ENCODE measurements at places on chromosomes 5 and 9.

- no peaks in the 10 kb centered on the region for H3K4me1 ChIP-seq
- DNase-seq: no peak
- H3K36me3 ChIP-seq: peaks cover 21% of the 10 kb centered on the region
- H3K27ac ChIP-seq: no peak overlapping the region
- H3K27me3 ChIP-seq: no peaks in the 10 kb centered on the region
- no peak overlapping the region for H3K4me3 ChIP-seq
These were observed 102.0 kb downstream of the AGTPBP1 start for GRCh38 chr9:85639675-85640186.

DNA sequence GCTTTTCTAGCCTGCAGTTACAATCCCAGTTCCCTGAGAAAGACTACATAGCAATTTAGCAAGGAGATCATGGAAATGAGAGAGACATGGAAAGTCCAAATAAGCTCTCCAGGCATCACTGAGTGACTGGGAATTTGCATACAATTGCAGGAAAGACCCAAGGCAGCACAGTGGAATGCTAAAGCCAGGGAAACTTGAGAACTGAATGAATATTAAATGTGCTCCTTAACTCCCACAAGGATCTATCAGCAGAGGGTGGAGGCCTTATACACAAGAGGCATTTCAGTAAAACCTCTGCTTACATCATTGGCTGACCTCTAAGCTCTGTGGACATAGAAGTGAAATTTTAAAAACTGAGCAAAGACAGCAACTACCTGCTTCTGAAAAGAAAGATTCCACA is 355.6 kb upstream of the DAB2 start:
- H3K4me1 ChIP-seq: no peaks in the 10 kb centered on the region
- peaks cover 4% of the 10 kb centered on the region for H3K27me3 ChIP-seq
- H3K36me3 ChIP-seq: no peaks in the 10 kb centered on the region

- H3K27me3 ChIP-seq: no peaks in the 10 kb centered on the region
- peaks cover 41% of the 10 kb centered on the region for H3K36me3 ChIP-seq
- no peak for DNase-seq
- no peak overlapping the region for H3K27ac ChIP-seq
- no peaks in the 10 kb centered on the region for H3K4me1 ChIP-seq
These were observed 60.9 kb downstream of the DROSHA start for GRCh38 chr5:31471040-31471439.

DNA sequence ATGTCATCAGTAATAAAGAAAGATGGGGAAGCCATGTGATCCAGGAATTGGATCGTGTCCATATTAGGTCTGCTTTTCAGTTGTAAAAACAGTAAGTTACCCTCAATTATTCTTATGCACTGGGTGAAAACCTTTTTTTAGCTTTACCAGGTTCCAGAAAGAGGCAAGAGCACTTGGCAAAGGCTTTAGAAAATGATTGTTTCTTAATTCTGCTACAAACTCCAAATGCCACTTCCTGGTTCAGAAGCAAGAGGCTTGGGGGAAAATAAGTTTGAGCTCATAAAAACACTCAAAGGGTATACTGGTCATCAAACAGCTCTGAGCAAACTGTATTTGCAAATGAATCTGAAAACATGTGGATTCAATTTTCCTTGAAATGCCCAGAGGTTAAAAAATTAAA is 615.6 kb downstream of the EBF1 start:
- no peaks in the 10 kb centered on the region for H3K4me1 ChIP-seq
- H3K4me3 ChIP-seq: no peak overlapping the region
- DNase-seq: no peak
- no peak overlapping the region for H3K27ac ChIP-seq

- no peak for DNase-seq
- no peak overlapping the region for H3K27ac ChIP-seq
- H3K36me3 ChIP-seq: no peaks in the 10 kb centered on the region
These were observed 70.3 kb downstream of the CDH18 start for GRCh38 chr5:19917588-19918122.

DNA sequence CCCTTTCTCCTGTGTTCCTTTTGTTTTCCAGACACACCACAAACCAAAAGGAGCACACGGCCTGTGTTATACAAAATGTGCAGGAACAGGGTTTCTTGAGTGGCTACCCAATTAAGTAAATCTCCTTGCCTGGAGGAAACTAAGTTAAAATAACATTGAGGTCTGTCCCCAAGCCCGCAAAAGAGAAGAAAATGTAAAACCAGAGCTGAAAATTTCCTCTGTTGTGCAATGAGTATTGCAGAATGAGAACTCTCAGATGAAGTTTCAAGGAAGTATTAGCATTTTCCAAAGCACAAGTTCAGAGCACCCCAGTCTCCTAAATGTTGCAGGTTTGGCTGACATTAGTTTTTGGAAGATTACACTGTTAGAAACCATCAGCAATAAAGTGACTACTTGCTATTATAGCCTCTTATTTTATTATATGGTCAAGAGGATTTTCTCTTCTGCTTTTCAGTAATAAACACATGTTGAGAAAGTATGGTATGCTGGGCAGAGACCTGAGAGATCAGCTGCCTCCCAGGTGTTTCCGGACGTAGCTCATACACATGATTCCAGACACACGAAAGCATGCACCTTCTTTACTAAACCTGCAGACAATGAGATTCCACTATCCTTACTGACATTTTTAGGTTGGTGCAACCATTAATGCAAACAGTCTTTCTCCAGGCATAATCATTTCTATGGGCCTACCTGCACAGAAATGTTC is 161.3 kb downstream of the SNCAIP start:
- H3K27ac ChIP-seq: no peak overlapping the region
- H3K4me3 ChIP-seq: no peak overlapping the region
- no peaks in the 10 kb centered on the region for H3K4me1 ChIP-seq
- no peaks in the 10 kb centered on the region for H3K36me3 ChIP-seq

Data from activated naive CD4-positive, alpha-beta T cell treated with anti-CD3 and anti-CD28 coated beads, Interleukin-2, amount 10 ng/mL, durations not matched to agents 7 days and 5 days (primary cell).